ENCODE measurements at places on chromosomes 2 and 18. TPM values are rescaled to one million over a fixed set of nuclear protein-coding genes. Genes with fewer than 3 reads are reported as not detected.

GRCh38 chr2:241762933-241763369 lies 13.7 kb upstream of the GAL3ST2 start:
- peaks cover 8% of the 10 kb centered on the region for H3K4me1 ChIP-seq
- no peak overlapping the region for H3K4me3 ChIP-seq
- peaks cover 3% of the 10 kb centered on the region for H3K36me3 ChIP-seq
- H3K27me3 ChIP-seq = no peaks in the 10 kb centered on the region

DNA sequence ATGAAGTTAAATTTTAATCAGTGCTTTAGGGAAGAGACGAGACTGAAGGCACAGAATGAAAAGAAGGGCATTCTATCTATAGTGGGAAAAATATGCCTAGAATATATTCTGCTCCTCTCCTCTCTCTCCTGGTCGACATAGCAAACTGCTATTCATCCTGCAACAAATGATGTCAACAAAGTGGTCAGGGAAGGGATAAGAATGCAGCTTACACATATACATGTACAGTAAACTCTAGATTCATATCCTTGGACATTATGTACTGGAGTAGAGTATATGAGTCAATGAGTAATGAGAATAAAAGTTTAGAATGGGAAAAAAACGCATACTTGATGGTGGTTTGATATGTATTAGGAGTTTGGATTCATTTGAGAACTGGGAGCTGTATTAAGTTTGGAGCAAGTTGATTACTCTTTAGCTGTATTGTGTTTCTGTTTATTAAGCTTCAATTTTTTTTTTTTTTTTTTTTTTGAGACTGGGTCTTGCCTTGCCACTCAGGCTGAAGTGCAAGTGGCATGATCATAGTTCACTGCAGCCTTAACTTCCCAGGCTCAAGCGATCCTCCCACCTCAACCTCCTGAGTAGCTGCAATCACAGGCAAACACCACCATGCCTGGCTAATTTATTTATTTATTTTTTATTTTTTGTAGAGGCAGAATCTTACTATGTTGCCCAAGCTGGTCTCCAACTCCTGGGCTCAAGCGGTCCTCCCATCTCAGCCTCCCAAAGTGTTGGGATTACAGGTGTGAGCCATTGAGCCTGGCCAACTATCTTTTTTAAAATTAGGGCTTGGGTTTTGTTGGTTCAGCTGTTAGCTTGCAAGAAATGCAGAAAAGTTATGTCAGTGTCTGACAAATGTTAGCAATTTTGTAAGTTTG lies 53.8 kb downstream of the STAT1 start:
- DNase-seq = no peak
- H3K27me3 ChIP-seq = no peaks in the 10 kb centered on the region
- no peak overlapping the region for H3K27ac ChIP-seq
- H3K4me1 ChIP-seq = no peaks in the 10 kb centered on the region
- H3K4me3 ChIP-seq = no peak overlapping the region

DNA sequence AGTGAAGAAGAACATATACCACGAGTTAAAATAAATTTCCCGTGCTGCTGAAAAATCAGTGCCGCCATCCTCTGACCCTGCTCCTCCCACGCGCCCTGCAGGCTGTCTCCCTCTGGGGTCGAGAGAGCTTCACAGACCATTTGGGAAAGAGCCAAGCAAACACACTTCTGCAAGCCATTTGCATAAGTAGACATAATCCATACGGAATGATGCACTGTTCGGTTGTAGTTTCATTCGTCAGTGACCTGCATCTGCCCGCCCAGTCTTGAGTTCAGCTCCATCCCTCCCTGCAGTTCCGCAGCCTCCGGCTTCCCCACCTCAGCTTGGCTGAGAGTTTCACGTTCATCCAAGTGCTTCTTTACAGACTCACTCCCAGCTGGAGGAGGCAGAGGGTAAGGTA lies 69.6 kb downstream of the TRAPPC12 start:
- H3K4me3 ChIP-seq = no peak overlapping the region
- H3K36me3 ChIP-seq = no peaks in the 10 kb centered on the region
- H3K4me1 ChIP-seq = no peaks in the 10 kb centered on the region
- no peaks in the 10 kb centered on the region for H3K27me3 ChIP-seq
- no peak overlapping the region for H3K27ac ChIP-seq

DNA sequence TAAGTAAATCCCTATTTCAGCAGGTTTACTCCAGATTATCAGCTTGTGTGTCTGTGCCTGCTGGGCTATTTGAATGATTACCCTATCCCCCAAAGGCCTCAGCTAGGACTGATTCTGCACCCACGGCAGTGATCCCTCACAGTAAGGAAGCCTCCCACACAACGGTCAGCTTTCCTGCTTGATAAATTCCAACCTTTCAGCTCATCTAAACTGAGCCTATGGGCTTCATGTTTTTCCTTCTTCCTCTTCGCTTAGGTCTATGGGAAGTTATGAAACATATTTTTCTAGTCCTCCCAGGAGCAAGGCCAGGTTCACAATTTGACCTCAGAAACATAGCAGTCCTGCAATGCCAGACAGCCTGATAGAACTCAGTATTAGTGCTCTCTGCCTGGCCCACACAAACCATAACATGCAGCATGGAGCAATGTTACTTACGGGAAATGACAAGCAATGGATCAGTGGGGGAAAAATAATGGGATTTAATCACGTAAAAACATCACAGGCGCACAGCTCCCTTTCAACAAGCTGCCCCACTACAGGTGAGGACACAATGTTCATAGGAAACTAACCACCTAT lies 170.9 kb downstream of the ZNF521 start:
- DNase-seq = no peak
- H3K36me3 ChIP-seq = no peaks in the 10 kb centered on the region
- no peak overlapping the region for H3K4me3 ChIP-seq
- H3K27me3 ChIP-seq = no peaks in the 10 kb centered on the region
- H3K4me1 ChIP-seq = peaks cover 48% of the 10 kb centered on the region

- H3K4me1 ChIP-seq = no peaks in the 10 kb centered on the region
- H3K27ac ChIP-seq = no peak overlapping the region
- no peaks in the 10 kb centered on the region for H3K27me3 ChIP-seq
- no peak for DNase-seq
These were observed 45.4 kb downstream of the EML6 start for GRCh38 chr2:54768772-54769428.

GRCh38 chr2:6163932-6164331 lies 471.7 kb downstream of the SOX11 start:
- DNase-seq = no peak
- no peak overlapping the region for H3K27ac ChIP-seq
- H3K27me3 ChIP-seq = no peaks in the 10 kb centered on the region
- H3K4me3 ChIP-seq = no peak overlapping the region

GRCh38 chr2:71277536-71278103 lies 50.7 kb upstream of the PAIP2B start:
- peaks cover 70% of the 10 kb centered on the region for H3K27me3 ChIP-seq
- peak overlapping the region; percentile 51 for H3K4me3 ChIP-seq
- no peak overlapping the region for H3K27ac ChIP-seq
- peak; percentile 87 for DNase-seq
- peaks cover 9% of the 10 kb centered on the region for H3K4me1 ChIP-seq
- no peaks in the 10 kb centered on the region for H3K36me3 ChIP-seq

GRCh38 chr2:43537137-43537536 lies 58.7 kb downstream of the THADA start:
- no peaks in the 10 kb centered on the region for H3K4me1 ChIP-seq
- no peak overlapping the region for H3K4me3 ChIP-seq
- H3K27ac ChIP-seq = no peak overlapping the region
- no peak for DNase-seq

DNA sequence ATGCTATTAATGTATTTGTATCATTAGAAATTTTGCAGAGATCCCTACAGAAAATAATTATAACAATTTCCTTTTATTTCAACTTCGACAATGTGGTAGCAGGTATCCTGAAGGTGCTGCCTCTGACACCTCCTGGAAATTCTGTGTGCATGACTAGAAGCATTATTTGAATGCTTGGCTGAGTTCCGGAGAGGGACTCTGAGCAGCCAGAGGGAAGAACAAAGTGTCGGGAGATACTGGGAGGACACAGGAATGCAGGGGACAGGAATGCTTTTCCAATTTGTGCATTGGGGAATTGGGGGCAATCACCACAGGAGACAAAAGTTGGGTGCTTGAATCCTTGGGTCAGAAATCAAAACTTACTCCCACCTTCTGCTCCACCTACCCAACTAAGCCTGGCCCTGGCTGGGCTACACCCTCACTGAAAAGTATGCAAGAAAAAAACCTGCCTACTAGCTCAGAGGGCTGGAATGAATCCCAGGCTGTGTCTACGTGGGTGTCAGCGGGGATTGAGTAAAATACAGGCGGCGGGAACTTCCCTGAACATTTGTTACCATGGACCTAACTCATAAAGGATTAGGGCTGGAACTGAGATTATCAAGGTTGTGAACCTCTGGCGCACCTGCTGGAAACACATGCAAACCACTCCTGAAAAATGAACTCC lies 299.3 kb downstream of the SOX11 start:
- H3K27me3 ChIP-seq = no peaks in the 10 kb centered on the region
- H3K4me1 ChIP-seq = peaks cover 26% of the 10 kb centered on the region
- H3K27ac ChIP-seq = no peak overlapping the region
- H3K36me3 ChIP-seq = no peaks in the 10 kb centered on the region
- H3K4me3 ChIP-seq = no peak overlapping the region

DNA sequence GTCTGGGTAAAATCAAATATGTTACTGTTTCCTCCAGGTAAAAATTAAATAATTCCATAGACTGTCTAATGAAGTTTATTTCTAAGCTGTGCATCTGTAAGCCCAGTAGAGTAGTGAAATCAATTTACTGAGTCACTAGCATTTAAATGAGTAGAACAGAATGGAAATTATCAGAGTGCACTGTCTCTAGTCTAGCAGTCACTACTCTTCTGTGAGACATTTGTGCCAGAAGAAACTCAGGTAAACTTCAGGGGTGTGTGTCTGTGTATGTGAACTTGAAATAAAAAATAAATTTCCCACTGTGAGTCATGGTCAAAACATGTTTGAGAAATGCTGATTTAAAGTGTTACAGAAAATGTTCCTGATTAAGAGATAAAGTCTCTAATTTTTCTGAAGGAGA lies 146.4 kb downstream of the RIF1 start:
- H3K4me3 ChIP-seq = no peak overlapping the region
- no peaks in the 10 kb centered on the region for H3K27me3 ChIP-seq
- no peak for DNase-seq
- H3K4me1 ChIP-seq = peaks cover 3% of the 10 kb centered on the region
- no peak overlapping the region for H3K27ac ChIP-seq

DNA sequence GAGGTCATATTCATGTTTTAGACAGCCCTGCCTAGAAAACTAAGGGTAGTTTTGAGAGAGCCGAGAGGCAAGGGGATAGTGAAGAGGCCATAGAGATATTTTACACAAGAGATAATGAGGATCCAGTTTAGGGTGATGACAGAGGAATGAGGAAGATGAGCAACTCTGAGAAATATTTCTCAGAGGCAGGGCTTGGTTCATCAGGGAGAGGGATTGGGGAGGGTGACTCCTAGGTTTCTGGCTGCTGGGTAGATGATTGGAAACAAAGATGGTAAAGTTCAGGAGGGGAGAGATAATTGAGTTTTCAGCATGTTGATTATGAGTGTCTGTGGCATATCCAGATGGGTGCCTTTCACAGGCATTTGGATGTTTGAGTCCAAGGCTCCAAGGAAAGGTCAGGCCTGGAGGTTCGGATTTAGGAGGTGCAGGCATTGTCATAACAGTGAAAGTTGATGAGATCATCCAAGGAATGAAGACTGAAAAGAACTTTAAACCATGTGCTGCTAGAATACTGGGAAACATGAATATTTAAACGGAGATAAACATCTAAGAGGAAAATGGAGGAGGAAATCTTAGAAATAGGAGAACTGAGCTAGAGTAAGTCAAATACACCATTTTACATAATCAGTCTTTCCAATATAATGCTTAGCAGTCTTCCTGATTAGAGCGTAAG lies 7.4 kb downstream of the MYL12B start:
- H3K36me3 ChIP-seq = no peaks in the 10 kb centered on the region
- H3K4me1 ChIP-seq = no peaks in the 10 kb centered on the region
- no peak overlapping the region for H3K4me3 ChIP-seq
- DNase-seq = no peak
- H3K27ac ChIP-seq = no peak overlapping the region

DNA sequence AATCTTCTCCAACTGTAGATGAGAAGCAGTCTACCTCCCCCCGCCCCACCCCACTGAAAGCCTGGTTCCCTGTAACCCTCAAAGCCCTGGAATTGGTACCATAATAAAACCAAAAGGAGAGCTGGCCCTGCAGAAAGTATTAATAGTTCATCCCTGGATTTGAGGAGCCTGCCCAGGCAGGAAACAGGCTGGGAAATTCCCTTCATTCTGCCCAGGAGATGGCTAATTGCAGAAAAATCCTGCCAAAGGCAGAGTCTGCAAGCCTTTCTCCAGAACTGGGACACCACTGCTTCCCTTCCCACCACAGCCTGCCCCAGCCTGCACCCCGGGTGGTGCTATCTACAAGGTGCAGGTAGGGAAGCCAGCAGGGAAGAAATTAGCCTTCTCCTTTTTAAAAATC lies 16.3 kb downstream of the GKN2 start:
- H3K4me1 ChIP-seq = no peaks in the 10 kb centered on the region
- DNase-seq = no peak
- H3K27me3 ChIP-seq = no peaks in the 10 kb centered on the region
- H3K4me3 ChIP-seq = no peak overlapping the region

- H3K36me3 ChIP-seq = no peaks in the 10 kb centered on the region
- H3K27ac ChIP-seq = no peak overlapping the region
- H3K4me1 ChIP-seq = no peaks in the 10 kb centered on the region
- no peak for DNase-seq
- H3K4me3 ChIP-seq = no peak overlapping the region
- H3K27me3 ChIP-seq = peaks cover 38% of the 10 kb centered on the region
These were observed 8.3 kb upstream of the COL6A3 start for GRCh38 chr2:237422309-237422708.

DNA sequence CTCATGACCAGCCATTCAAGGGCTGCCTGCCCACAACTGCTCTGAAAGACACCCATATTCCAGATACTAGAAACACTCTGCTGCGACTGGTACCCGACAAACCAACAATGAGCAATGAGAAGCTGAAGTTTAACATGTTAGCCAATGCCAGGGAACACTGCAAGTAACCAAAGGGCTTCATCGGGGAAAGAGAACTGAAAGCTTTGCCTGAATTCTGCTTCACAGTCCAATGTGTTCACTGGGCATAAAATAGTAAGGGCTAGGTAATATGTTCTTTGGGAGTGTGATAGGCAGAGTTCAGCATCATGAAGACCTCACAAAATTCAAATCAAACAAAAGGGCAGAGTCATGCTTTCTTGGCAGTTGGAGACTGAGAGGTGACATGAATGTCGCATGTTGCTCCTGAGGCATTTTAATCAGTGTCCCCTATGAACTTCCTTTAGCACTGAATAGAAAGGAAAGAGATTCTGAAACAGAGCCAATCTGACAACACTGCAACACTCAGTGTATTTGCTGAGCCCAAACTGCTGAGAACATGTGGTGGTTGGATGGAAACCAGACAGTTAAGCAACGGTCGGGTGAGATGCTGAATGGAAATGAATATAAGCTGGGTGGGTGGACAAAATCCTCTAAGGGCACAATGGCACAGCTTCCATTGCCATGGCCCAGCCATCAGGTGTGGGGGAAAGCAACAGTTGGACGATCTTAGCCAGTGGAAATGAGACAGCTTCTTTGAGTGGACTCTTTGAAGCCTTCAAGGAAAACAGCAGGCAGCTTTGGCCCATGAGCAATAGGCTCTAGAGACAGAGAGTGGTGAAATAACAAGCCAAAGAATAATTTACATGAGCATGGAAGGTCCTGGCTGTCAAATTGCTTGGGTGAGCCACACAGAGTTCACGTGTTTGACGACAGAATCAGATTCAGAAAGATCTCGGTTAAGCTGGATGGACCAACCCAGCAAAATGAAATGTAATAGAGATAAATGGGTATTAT lies 277.5 kb downstream of the AFF3 start:
- H3K36me3 ChIP-seq = no peaks in the 10 kb centered on the region
- no peaks in the 10 kb centered on the region for H3K4me1 ChIP-seq
- no peak overlapping the region for H3K27ac ChIP-seq
- H3K4me3 ChIP-seq = no peak overlapping the region
- no peak for DNase-seq

REEP1 gene
- 0.93 TPM for total RNA-seq

TUBA3D gene
- total RNA-seq = not detected

LBX2 gene
- 0.12 TPM for total RNA-seq

C1QL2 gene
- total RNA-seq = not detected

GAREM1 gene
- total RNA-seq = 5.1 TPM

MC5R gene
- total RNA-seq = not detected
